Stimulated activated CD4-positive, alpha-beta T cell treated with anti-CD3 and anti-CD28 coated beads, Interleukin-1b, Interleukin-23, amount 100 ng/mL, for 1 hour (primary cell): ENCODE measurements at places on chromosomes 5 and 9.
A peak's percentile ranks its signal among the peaks of the same experiment; 100 is the strongest.

DNA sequence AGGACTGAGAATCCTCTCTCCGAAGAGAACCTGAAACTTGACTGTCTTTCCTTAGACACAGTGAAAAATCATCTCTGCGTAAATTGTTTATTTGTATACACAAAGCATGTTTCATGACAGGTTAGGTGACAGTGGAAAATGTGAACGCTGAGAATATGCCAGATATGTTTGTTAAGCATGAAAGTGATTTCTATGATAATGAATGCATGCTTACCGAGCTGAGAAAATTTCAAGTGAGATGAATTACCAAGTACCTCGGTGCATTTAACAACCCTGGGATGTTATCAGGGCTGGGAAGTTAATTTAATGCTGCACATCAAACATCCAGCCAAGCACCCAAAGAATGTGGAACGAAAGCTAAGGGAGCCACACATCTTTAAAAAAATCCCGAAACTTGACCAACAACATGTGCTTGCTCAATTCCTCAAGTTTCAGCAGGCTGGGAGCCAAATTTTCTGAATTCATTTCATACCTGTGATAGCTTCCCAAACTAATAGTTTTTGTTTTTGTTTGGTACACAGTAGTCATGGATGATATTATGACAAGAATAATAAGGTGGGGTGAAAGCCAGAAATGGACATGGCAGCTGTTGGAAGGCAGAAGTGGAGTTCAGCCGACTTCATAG lies 336.9 kb downstream of the ARHGEF28 start:
- DNase-seq: no peak

- no peak for DNase-seq
These were observed 29.1 kb downstream of the TRIO start for GRCh38 chr5:14172149-14172795.

DNA sequence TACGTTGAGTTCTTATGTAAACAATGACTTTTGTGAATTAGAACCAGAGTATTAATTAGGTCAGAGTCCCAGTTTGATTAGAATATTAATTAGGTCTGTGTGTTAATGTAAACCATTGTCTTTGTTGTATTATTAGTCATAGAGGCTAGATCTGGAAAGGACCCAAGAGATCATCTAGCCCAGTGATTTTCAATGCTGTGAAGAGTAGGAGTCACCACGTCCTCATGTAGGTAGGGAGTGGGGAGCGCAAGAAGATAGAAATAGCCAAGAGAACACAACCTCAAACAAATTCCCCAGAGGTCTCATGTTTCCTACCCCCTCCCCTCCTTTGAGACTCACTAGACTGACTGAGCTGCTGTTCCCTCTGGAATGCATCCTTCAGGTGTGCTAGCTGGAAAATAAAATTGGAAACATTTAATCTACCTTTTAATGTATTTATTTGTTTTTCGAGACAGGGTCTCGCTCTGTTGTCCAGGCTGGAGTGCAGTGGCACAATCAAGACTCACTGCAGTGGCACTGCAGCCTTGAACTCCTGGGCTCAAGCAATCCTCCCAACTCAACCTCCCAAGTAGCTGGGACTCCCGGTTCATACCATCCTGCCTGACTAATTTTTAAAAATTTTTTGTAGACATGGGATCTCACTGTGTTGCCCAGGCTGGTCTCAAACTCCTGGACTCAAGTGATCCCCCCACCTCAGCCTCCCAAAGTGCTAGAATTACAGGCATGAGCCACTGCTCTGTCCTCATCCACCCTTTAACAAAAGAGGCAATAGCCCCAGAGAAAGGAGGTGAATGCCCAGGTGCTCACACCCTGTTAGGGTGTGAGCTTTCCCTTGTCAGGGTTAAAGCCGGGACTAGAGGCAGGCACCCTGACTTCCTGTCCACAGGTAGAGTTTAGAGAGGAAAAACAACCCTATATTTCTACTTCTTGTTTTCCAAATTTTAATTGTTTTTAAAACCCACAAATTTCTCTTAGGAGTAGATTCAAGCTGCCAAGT lies 92.9 kb downstream of the INIP start:
- DNase-seq: no peak

GRCh38 chr9:134262035-134262434 lies 64.2 kb upstream of the RXRA start:
- DNase-seq: no peak

- DNase-seq: no peak
These were observed 6.6 kb downstream of the CWC27 start for GRCh38 chr5:64775291-64775690.

- DNase-seq: no peak
These were observed 97.8 kb upstream of the SMC5 start for GRCh38 chr9:70160686-70161600.

GRCh38 chr5:149474198-149474597 lies 77.0 kb downstream of the CSNK1A1 start:
- no peak for DNase-seq

DNA sequence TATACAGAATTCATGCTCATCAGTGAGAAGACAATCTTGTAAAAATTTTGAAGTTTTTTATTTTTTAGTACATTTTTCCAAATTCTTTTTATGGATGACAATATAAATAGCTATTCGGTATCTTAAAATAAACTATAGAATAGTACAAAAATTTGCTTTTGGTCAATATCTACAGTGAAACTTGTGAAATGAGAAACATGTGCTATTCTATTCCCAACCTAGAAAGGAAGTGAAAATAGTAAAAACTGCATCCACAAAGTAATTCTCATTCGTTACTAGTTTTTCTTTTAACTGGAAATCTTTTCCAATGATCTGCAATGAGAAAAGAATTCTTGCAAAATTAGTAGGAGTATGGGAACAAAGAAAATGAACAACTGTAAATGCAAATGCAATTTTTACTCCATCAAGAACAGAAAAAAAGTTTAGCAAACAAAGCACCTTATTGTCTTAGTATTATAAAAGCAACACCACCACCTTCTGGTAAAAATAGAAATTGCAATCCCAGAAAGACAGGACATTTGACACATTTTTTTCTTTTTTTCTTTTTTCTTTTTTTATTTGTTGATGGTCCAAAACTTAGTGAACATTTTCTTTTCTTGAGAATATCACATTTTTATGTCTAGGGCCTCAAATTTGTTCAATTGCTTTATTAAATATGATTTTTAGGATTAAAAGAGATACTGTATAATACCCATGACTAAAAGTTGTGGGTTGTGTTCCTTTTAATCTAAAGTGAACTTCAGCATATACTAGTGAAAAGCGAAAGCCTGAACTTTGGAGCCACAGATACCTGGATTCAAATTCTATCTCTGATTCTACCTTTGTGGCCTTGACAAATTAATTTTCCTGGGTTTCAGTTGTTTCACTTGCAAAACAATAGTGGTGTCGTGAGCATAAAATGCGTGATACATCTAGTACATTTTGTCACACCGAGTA lies 72.3 kb downstream of the SLCO4C1 start:
- DNase-seq: no peak

- no peak for DNase-seq
These were observed 127.1 kb downstream of the DPYSL3 start for GRCh38 chr5:147382776-147383175.

- DNase-seq: no peak
These were observed 38.5 kb upstream of the FCHO2 start for GRCh38 chr5:72917371-72917776.

DNA sequence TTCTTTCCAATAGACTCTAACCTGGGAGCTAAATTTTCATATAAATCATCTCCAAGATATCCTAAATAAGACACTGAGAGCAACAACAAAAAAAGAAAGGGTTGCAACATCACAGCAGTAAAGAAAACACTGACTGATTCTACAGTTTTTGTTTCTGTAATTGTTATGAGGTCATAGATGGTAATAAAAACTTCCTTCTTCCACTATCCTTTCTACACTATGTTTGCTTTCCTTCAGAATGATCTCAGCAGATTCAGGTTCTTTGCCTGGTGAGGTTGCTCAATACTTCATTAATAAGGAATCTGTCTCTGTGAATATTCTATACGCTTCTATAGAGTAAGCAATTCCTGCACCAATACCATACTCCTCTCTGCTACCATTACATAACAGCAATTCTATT lies 835.6 kb upstream of the GRAMD2B start:
- no peak for DNase-seq

- no peak for DNase-seq
These were observed 95.8 kb upstream of the TBCA start for GRCh38 chr5:77871946-77872345.

DNA sequence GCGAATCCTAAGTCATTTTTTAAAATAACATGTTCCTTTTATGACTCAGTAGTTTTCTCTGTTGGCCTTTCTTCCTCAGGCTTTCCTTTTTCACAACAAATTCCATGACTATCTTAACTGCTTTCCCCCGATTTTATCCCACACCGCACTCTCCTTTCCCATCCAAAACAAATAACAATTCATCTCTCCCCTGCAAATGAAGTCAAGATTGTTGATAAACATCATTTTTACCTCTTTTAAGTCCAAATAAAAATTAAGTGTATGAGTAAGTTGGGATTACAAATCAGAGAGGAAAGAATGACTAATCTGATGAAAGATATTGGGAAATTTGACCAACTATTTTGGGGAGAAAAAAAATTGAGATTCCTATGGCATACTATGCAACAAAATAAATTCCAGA lies 47.3 kb downstream of the SEC61B start:
- DNase-seq: no peak

- no peak for DNase-seq
These were observed 75.4 kb upstream of the ZFAND5 start for GRCh38 chr9:72440378-72440777.

DNA sequence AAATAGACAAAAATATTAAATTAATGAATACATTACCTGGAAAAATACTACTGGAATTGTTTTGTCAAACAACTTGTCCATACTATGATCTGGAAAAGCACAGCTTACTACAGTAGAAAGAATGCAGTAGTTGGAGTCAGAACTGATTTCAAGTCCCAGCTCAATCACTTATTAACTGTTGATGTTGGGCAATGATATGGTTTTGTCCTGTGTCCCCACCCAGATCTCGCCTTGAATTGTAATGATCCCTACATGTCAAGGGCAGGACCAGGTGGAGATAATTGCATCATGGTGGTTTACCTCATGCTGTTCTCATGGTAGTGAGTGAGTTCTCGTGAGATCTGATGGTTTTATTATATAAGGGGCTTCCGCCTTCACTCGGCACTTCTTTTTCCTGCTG lies 247.5 kb downstream of the CD180 start:
- no peak for DNase-seq

GRCh38 chr9:126696401-126697145 lies 82.8 kb downstream of the LMX1B start:
- DNase-seq: no peak

DNA sequence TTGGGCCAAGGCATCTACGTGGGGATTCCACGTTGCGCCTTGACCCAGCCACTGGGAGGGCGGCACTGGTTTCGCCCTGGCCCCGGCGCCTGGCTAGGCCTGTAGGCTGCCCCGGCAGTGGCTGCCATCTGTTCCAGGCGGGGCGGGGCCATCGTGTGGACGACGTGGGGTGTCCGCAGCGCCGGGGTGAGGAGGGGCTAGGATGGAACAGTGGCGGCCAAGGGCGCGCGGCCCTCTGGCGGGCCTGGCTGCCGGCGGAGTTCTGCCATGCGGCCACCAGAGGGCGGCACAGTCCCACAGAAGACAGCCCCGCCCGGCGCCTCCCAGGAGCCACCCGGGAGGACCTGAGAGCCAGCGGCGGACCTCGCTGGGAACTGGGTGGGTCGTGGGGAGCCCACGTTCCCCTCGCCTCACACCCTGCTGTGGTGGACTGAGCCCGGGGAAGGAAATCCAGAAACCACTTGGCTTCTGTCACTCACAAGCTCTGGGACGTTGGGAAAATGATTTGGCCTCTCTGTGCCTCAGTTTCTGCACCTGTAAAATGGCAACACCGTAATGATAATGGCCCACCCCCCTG lies 22.6 kb upstream of the RAPGEF1 start:
- DNase-seq: peak; percentile 49

GRCh38 chr9:18393340-18394130 lies 80.4 kb upstream of the ADAMTSL1 start:
- DNase-seq: no peak

DNA sequence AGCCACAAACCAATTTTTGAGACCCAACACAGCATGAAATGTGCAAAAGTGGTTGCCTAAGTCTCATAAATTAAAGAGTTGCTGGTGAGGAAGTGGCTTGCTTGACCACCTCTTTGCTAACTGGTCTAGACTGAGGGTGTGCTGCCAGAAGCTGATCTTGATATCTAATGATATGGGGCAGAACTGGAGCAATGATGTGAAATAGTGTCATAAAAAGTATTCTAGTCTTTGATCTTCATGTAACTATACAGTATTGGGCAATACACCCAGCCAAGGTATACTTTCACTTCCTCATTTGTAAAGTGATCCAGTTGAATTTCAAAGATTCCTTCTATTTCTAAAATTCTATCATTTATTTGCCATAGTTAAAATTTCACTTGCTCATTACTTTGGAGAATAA lies 5.9 kb upstream of the YTHDC2 start:
- no peak for DNase-seq

- no peak for DNase-seq
These were observed 21.6 kb downstream of the NEUROG1 start for GRCh38 chr5:135514116-135514515.

- DNase-seq: no peak
These were observed 199.8 kb downstream of the ZNF608 start for GRCh38 chr5:124546643-124547042.

GRCh38 chr9:85185486-85186217 lies 516.1 kb downstream of the NTRK2 start:
- DNase-seq: no peak

GRCh38 chr5:110268283-110268682 lies 458.2 kb downstream of the TMEM232 start:
- DNase-seq: no peak

- DNase-seq: no peak
These were observed 8.1 kb upstream of the PRR7 start for GRCh38 chr5:177438468-177438867.
